ENCODE measurements at places on chromosomes 12 and 14. TPM values are rescaled to one million over a fixed set of nuclear protein-coding genes. Genes with fewer than 3 reads are reported as not detected.

DNA sequence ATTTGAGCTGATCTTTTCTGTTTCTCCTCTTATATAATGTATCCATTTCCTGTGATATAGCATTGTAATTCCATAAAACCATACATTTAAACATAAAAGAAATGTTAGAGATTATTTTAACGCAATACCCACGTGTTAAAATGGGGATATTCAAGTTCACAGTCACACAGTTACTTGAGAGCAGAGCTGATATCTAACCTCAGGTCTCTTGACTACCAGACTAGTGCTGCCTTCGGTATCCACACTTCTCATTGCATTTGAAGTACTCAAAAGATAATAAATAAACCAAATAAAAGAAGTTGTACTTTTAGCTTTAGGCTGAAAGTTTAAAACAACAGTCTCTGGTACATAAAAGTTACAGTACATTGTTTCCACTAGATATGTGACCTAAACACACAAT, 2.9 kb downstream of the CLECL1 start:
- DNase-seq = no peak

GRCh38 chr12:6430124-6430989, 14.4 kb upstream of the CD27 start:
- DNase-seq = peak; percentile 69

DNA sequence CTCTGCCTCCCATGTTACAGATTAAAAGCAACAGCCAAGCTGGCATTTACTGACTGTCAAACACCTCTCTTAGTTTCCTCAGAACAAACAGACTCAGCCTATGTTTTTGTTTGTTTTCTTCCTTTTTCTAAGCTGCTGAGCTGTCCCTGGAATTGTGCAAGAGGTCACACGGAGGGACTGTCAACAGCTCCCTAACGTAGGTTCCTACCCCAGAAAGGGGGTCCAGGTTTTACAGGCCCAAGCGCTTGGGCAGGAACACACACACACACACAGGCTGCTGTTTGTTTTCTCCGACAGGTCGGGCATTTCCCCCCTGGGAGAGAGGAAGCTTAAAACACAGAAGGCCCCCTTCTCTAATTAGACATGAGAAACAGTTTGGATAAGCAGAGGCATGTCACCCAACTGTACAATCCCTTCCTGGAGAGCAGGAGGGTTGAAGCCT, 739.6 kb upstream of the TBX3 start:
- DNase-seq = no peak

DNA sequence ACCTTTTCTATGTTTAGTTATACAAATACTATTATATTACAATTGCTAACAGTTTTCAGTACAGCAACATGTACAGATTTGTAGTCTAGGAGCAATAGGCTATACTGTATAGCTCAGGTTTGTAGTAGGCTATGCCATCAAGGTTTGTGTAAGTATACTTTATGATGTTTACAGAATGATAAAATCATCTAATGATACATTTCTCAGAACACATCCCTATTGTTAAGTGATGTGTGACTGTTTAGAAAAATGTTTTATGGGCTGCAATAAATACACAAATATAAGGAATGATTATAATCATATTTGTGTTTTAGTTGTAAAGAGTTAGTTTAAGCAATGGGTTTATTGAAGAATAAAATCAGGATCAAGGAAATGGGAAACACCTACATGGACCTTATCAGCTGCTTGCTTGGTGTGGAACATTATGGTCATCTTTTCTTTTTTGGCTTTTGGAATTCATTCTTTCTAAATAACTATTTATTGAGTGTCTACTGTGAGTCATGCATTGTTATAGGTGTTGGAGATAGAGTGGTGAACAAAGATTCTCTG, 24.5 kb upstream of the FBXO33 start:
- DNase-seq = no peak

DNA sequence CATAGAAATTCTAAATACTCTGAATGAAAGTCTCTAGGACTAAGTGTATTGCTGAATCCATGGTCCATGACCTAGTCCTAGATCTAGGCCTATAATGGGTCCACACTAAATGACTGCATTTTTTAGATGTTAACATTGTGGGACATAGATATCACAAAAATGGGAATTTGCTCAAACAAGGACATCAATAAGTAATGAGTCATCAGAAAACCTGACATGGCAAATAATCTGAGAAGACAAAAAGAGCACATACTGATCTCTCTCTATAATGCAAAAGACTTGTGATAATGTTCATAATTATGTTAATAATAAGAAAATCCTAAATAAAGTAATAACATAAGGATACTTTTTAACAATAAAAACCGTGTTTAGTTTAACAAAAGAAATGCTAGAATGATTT, 1168.4 kb downstream of the FSCB start:
- no peak for DNase-seq

DNA sequence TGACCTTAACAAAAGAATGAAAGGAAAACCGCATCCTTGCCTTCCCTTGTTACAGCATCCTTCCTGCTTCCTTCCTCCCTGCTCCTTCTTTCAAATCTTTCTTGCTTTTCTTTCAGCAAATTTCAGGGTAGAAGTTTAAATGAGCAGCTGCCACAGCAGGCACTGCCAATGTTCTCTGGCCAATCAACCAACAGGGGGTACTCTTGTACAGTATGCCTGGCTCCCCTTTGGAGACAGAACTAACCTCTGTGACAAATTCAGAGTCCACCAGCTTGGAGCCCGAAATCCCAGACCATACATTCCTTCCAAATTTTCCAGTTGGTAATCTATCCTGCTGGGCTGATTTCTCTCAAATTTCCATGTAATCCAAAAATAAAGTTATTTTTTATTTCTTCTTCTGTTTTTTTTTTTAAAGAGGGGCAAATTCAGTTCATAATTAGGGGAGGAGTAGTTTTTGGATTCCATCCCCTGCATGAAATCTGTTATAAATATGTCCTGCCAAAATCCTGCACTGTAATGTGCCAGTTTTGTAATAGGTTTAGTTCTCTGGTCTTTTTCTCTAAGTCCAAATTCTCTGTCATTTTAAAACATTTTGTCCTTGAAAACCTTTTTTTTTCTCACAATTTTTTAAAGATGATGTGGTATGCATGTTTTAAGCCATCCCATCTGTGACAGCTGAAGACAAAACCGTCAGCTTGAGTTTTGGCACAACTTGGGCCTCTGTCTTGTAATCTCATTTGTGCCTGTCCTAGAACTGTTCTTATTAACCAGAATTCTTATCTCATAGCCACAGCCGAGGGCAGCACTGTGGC, 610.0 kb upstream of the LMO3 start:
- no peak for DNase-seq

- DNase-seq = no peak
Measured at GRCh38 chr14:61476105-61476753, 154.8 kb downstream of the PRKCH start.

- DNase-seq = no peak
Measured at GRCh38 chr14:58296726-58297125, 1.6 kb upstream of the ARID4A start.

- no peak for DNase-seq
Measured at GRCh38 chr12:88006351-88006750, 22.9 kb downstream of the C12orf50 start.

- DNase-seq = no peak
Measured at GRCh38 chr12:133107121-133107520, 23.0 kb downstream of the ZNF891 start.

GRCh38 chr14:29548948-29549370, 378.7 kb downstream of the PRKD1 start:
- peak; percentile 41 for DNase-seq

DNA sequence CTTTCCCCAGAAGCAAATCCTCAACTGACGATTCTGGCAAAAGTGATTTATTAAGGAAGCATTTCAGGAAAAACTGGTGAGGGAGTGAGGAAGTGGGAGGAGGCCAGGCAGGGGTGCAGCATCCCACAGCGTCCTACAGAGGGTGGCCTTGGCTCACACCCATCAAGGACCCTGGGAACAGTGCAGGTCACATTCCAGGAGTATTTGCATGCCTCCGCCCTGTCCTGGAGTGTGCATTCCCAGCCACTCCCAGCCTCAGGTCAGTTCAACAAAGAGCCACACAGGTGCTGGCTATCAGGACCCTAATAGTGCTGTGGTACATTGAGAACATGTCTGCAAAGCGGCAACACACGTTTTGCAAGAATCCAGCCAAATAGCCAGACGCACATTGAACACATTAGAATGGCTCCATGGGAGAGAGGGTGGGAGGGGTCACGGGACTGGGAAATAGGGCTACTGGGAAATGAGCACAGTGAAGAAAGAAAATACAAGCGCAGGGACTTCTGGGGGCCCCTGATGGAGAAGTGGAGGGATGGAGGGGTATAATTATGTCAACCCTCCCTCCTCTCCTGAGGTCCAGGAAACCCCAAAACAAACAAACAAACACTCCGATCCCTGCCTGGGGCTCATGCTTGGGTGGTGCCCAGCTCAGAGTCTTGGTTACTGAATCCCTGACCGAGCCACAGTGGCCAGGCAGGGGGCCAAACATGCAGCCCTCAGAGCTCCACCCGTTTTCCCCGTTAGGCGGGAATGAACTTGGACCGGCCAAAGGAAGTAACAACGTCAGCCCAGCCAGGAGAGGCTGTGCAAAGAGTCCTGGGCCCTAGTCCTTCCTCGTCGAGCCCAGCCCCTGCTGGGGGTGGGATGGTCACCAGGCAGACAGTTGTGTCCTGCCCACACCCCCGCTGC, 36.5 kb downstream of the CMKLR1 start:
- DNase-seq = peak; percentile 46

DNA sequence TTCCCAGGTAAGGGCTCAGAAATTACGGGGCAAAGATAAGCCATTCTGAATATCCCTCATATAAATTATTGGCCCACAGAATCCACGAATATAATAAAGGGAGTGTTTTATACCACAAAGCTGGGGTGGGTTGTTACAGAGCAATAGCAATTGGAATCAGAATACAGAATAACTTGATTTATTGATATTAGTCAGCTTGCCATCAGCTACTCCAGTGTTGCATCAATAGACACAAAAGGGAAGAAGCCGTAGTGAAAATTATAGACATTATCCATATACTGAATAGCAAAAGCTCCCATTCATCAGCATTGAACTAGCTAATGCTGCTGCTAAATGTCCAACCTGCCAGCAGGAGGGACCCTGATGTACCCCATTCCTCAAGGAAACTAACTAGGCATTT, 18.3 kb downstream of the MDGA2 start:
- no peak for DNase-seq

GRCh38 chr14:60226298-60226697, 22.7 kb upstream of the PPM1A start:
- DNase-seq = no peak

- DNase-seq = no peak
Measured at GRCh38 chr14:68662392-68662791, 130.5 kb downstream of the ZFP36L1 start.

DNA sequence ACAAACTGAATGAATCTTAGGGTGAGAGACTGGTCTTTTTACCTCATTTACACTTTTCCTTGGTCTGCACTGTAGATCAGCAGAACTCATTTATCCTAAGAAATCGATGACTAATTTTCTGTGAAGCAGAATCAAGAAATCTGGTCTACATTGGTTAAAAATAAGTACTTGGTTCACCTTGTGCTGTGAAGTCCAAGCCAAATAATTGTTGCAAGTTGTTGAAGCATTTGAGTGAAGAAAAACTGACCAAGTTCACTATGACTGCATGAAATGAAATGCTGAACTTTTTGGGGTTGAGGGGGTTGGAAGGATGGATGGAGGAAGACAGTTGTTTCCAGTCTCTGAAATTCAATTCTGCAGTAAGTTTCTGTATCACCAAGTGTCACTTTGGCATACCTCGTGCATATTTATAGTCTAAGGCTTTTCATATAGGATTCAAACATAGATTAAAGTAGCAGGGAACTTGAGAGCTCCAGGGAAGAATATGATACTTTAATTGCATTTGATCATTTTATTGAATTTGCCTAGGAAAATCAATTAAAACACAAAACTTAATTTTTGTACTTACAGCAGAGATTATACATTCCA, 75.0 kb downstream of the FAR2 start:
- no peak for DNase-seq

DNA sequence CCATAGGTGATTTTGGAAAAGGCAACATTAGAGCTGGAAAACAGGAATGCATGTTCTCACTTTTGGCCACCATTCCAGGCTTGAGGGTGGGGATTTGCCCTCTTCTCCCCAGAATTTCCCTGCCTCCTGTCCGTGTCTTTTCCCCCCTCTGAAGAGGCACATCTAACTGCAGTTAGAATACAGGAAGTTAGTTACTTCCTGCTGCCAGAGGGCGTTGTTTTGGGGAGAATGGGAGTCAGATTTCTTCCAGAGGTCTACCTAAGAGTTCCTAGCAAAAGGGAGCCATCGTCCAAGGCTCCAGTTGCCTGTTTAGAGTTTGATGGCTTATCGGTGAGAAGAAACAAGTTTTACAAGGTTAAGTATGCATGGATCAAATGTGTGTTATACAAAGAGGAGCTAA, 112.8 kb upstream of the IGF1 start:
- DNase-seq = no peak

DNA sequence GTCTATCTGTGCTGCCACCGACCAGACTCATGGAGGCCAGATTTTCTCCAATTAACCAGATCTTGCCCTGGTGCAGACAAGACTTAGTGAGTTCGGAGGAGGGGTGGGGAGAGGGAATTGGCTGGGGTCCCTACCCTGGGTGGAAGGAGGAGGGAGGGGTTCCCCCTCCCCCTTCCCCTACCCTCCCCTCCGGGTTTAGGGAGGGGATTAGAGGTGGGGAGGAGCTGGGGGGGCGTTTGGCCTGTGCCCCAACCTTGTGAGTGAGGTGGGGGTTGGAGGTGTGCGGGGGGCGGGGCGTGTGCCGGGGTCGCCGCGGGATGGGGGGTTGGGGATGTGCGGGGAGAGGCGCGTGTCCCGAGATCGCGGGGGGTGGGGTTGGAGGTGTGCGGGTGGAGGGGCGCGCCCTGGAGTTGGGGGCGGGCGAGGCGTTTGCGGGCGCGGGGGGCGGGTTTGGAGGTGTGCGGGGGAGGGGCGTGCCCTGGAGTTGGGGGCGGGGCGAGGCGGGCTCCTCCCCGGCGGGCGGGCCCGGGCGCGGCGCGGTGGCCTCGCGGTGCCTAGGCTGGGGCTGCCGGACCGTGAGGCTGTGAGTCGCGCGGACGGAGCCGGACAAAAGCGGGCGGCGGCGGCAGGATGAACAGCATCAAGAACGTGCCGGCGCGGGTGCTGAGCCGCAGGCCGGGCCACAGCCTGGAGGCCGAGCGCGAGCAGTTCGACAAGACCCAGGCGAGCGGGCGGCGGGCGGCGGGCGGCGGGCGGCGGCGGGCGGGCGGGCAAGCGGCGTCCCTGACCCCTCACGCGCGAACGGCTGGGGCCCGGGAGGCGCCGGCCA, at the start of gene HIP1R:
HIP1R (plus strand) TSS at position 537 of the 829 bp plus-strand sequence; CDS start at position 631, 94 bp downstream.
- peak; percentile 52 for DNase-seq

- DNase-seq = peak; percentile 20
Measured at GRCh38 chr14:92121207-92121669, 268 bp downstream of the NDUFB1 start.

DNA sequence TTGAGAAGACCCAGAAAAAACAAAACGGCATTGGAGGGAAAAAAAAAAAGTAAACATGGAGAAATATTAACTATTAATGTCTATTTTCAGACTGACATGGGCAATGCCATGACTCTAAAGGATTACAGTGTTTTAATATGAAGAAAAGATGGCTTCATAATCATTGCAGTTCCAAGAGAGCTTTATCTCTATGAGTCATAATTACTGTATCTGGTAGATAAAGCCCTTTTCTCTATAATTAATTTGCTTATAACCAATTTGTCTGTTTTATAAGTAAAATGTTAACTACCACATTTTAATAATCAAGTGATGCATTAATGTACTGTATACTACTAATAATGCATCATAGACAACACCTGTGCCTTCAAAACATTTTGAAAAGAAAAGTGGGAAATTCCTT, 59.7 kb downstream of the CLIP1 start:
- DNase-seq = no peak

PLEKHA5 gene
- 98.9 TPM for polyA plus RNA-seq

KLHL33 gene
- 0.88 TPM for polyA plus RNA-seq

TAS2R9 gene
- polyA plus RNA-seq = not detected

CLEC2B gene
- polyA plus RNA-seq = 3.9 TPM

TIMELESS gene
- polyA plus RNA-seq = 46.2 TPM

ADAM21 gene
- 0.27 TPM for polyA plus RNA-seq

KRT3 gene
- not detected for polyA plus RNA-seq

Measured in renal pelvis (tissue), 12 donors.